ENCODE measurements at places on chromosomes 6 and 20.

DNA sequence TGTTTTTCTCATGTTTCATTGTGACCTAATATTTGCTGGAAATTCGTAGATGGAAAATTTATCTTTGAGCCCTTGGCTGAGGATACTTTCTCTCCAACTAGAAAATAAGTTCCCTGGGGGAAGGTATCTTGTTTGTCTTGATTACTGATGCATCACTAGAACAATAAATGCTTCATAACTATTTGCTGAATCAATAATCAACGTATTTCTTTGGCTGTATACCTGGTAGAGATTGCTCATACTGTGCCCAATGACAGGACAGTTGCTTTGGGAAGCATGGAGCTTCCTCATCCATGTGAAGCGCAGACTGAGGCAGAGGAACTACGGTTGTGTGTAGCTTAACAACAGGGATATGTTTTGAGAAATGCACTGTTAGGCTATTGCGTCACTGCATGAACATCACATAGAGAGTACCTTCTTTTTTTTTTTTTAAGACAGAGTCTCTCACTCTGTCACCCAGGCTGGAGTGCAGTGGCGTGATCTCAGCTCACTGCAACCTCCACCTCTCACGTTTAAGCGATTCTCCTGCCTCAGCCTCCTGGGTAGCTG, 34.2 kb upstream of the RPN2 start:
- no peak for DNase-seq

GRCh38 chr20:3270051-3270450, 31.1 kb upstream of the SLC4A11 start:
- DNase-seq, result no peak

- peak; percentile 92 for DNase-seq
Observed at GRCh38 chr20:38165089-38165965, at the start of gene TGM2. Gene TGM2 (minus strand): TSS chr20:38165270. CDS start chr20:38165198, 72 bp downstream.

GRCh38 chr6:22673474-22673873, 104.1 kb downstream of the HDGFL1 start:
- no peak for DNase-seq

GRCh38 chr6:45044086-45044485, 284.0 kb upstream of the RUNX2 start:
- no peak for DNase-seq

DNA sequence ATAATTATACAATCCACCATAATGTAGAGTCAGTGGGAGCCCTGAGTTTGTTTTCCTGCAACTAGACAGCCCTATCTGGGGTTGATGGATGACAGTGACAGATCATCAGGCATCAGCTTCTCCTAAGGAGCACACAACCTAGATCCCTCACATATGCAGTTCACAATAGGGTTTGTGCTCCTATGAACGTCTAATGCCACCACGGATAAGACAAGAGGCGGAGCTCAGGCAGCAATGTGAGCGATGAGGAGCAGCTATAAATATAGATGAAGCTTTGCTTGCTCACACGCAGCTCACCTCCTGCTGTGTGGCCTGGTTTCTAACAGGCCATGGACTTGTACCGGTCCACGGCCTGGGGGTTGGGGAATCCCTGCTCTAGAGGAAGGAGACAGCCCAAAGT, 25.9 kb downstream of the EDEM2 start:
- DNase-seq, result no peak

GRCh38 chr20:16692442-16692841, 37.4 kb upstream of the SNRPB2 start:
- DNase-seq, result no peak

GRCh38 chr20:11958855-11959254, 41.2 kb downstream of the BTBD3 start:
- DNase-seq, result no peak

DNA sequence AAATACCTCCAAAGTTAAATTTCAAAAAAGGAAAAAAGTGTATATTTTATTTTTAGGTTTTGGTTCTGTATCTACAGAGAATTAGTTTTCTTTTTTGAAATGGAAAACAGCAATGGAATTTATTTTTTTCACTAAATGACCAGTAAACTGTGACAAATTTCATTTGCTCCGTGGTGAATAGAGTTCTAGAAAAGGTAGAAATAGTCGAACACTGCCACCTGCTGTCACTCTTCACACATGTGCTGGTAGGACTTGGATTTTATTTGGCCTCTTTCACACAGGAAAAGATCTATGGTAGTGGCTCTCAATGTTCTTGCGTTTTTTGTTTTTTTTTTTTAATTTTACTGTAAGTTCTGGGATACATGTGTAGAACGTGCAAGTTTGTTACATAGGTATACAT, 312.5 kb downstream of the EYA4 start:
- peak; percentile 46 for DNase-seq

GRCh38 chr20:2873747-2874041, 413 bp downstream of the PTPRA start:
- DNase-seq, result peak; percentile 65

DNA sequence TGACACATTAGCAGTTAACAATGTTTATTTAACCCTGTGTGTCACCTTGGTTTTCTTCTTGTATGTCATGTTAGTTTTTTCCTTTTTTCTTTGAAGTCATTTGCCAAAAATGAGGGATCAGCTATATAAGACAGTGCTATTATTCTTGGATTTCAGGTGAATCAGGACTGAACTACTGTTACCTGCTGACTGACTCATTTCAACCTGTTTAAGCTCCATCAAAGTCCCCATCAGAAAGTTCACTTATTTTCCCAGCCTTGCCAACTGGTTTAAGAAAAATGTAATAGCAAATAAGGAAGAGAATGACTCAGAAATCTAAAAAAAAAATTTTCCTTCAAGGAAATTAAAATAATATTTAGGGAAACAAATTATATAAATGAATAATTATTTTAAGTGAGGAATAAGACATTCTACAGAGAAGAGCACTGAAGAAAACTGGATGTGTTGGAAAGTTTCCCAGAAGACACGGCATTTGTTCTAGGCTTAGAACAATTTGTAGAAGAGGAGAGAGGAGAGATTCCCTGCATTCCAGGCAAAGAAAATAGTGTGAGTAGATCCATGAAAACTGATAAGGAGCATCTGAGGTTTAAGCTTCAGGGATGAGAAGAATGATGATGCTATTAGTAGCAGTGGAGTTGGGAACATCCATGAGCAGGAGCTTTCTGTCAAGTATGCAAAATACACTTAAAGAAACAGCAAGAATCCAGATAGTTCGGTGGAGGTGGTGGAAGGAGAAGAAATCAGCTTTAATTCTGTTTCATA, 84.9 kb upstream of the SIM1 start:
- no peak for DNase-seq

DNA sequence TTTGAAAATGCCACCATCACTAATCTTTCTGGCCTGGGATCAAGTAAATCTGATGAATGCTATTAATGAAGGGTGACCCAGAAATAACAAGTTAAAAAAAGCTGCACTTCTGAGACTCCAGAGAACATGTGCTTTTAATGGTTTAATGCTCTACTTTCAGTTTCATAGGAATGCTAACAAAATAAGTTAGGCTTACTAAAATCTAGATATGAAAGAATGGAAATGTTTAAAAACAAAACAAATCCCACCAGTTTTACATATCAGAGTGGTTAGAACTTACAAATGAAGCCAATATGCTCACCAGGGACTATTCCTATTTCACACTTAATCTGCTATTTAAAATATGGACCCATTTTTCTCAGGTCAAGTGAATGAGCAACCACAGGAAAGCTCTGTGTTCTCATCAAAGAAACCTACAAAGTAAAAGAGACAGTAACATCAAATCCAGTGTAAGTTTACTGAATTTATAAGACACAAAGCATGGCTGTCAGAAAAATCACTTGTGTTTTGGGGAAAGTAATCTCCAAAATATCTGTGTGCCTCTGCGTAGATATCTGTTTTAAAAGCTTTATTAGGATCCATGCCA, 40.3 kb downstream of the FYN start:
- no peak for DNase-seq

DNA sequence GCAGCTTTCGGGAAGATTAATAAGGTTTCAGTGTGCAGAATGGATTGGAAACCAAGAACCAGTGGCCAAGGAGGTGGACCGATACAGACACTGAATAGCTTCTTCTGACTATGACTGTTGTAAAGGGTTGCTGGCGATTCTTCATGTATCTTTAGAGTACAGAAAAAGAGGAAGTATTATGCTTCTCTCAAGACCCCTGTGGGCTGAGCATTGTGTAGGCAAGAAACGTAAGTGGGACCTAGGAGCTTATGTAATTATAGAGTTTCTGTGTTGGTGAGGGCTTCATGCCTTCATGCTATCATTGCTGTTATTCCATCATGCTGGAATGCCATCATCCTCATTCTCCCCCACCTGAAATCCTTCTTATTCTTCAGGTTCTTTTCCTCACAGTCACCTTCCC, 105.4 kb upstream of the AKIRIN2 start:
- no peak for DNase-seq

DNA sequence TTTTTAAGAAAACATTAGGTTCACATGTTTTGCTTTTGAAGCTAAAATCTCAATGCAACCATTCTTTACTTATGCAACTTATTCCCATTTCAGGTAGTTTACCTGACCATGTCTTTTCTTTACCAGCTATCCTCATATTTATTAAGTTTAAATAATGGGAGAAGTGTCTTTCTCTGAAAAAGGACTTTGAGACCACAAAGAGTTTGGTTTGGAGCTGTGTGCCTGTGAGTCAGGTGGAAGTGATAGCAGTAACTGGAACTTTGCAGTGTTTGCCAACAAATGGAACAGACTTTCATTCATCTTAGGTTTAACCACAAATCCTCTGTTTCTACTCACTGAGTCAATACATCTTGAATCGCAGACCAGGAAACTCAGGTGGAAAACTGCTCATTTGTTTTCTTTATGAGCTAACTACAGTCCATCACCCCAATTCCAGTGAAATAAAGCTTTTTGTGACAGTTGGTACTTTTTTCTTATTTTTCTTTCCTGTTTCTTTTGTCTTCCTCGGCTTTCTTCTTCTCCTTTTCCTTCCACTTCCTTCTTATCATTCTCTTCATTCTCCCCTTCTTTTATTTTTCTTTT, 148.3 kb upstream of the RIN2 start:
- peak; percentile 84 for DNase-seq

- no peak for DNase-seq
Observed at GRCh38 chr20:55649254-55649653, 356.1 kb downstream of the CBLN4 start.

- no peak for DNase-seq
Observed at GRCh38 chr20:63782051-63782471, 42.5 kb downstream of the SLC2A4RG start.

- no peak for DNase-seq
Observed at GRCh38 chr6:55176958-55177357, 2.6 kb downstream of the HCRTR2 start.

DNA sequence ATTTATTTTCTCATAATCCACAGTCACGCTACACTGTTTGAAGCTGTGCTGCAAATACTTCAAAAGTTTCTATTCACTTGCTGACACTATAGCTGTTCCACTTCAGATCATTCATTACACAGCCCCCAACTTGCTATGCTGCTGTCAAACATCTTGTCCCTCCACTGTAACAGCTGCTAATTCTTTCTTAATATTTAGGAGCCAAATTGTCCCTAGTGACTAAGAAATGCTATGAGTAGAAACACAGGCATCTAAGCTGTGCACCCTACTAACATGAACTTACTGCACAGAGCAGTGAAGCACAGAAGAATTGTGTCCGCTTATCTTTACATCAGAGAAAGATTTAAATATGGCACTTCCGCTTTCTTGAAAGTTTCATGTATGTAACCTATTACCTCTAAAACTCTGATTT, 91.3 kb downstream of the PDE10A start:
- no peak for DNase-seq

DNA sequence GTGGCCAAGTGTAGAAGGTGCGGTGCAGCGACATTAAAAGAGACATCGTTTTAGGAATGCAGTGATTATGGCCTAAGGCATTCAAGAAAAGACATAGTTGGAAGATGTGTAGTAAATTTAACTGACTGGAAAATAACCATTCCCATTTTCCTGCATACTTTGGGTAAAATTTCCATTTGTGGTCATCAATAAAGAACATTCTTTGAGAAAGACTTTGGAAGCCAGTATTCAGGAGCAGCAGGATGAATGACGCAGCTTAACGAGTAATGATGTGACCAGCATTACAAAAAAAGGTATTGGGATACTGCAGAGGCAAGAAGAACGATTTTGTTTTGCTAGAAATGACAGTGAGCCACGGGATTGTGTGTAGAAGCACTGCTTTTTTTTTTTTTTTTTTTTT, 7.0 kb upstream of the RWDD1 start:
- DNase-seq, result peak; percentile 39

DNA sequence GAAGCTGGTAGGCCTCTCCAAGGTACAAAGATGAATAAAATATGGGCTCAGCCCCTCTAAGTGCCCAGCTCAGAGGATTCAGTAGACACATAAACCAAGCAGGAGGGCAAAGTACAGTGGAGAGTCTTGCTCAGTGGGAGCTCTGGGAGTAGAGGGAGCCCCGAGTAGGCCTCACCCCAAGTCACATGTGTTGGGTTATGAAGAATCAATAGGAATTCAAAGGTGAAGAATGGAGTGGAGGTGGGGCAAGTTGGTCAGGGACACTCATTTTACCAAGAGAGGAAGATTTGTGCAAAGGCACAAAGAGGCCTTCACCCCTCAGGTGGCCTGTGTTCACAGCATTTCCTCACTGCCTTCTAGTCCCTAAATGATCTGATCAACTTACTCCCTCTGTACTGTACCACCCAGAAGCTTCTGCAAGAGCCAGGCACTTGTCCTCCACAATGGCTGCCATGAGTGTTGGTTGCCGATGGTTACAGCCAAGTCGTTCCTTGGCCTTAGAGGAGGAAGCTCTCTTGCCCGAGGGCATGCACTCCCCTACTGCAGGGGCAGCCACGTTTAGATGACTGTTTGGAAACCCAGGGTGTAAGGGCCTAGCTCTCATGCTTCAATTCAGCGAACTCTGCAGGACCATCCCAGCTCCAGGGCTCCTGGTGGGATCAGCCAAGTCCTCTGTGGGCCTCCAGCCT, 6.7 kb upstream of the CDKN1A start:
- DNase-seq, result peak; percentile 49

DNA sequence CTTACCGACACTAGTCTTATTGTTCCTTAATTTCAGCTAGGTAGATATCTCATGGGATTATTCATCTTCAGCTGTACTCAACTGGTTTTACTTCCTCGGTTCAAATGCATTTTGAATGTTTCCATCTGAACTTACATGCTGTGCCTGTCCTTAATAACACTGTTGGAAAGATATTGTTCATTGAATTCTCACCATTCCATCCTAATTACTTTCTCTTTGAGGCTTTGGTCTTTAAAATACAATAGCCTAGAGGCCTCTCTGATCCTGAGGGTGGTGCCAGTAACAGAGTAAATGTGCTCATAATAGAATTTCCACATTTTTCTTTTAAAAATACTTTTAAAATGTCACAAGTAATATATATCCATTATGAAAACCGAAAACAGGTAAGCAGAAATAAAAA, 54.0 kb downstream of the IL20RA start:
- no peak for DNase-seq

DNA sequence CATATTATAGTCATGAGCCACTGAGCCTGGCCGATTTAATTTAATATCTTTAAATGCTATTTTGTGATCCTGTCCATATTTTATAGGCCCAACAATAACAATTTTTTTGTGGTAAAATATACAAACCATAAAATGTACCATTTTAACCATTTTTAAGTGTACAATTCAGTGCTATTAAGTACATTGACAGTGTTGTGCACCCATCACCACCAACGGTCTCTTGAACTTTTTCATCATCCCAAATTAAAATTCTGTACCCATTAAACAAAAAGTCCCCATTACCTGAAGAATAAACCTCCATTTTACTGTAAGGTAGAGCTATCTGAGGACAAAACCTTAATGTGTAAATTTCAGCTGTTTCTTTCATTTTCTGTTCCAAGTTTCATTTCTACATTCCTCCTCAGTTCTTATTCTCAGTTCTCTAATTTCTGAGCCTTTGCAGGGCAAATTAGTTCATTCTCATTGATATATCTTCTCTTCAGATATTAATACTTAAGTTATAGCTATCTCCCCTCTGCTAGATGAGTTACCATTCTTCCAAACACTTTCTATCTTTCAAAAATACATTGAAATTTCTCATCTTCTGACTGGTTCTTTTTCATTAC, 10.3 kb downstream of the MTO1 start:
- DNase-seq, result no peak
